ENCODE measurements at places on chromosomes 7 and 10.
A peak's percentile ranks its signal among the peaks of the same experiment; 100 is the strongest.

DNA sequence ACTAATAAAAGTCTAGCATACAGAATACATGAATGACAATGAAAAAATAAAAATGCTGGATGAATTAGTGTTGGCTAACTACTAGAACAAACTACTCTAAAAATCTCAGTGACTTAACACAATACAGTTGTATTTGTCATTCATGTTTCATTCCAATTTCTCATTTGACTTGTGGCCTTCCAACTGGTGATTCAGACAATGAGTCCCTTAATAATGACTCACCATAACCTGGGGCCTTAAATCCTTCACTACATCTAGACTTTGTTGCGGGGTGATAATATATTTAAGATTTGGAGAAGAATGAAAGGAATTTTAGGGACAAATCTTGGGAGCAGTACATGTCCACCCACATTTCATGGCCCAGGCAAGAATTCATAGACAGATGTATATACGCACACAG is 90.5 kb upstream of the POM121L12 start:
- no peak for DNase-seq

- no peak for DNase-seq
Observed at GRCh38 chr10:75740541-75740940, 309.1 kb downstream of the LRMDA start.

DNA sequence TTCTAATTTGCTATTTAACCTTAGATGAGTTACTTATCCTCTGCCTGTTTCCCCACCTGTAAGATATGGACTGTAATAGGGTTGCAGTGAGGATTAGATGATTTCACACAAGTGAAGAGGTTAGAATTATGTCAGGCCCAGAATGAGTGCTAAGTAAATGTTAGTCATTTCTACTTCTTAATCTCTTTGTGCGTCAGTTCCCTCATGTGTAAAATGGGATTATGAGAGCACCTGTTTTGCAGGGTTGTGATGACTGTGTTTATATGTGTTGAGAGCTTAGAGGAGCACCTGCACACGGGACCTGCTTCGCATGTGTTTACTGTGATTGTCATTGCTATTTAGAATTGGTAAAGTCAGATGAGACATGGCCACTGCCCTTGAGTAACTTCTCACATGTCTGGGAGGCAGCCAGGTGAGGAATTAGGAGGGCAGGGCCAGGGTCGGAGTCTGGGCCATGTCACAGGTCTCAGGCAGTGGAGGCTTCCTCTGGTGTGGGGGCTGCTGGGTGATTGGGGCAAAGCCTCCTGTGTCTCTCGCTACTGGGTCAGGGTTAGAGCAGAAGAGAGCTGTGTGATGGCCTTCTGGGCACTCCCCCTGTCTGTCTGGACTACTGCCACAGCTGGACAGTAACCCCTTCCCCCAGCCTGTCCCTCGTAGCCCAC is 106.7 kb downstream of the WDFY4 start:
- no peak for DNase-seq

- DNase-seq = no peak
Observed at GRCh38 chr10:86402283-86402941, 35.8 kb upstream of the GRID1 start.

DNA sequence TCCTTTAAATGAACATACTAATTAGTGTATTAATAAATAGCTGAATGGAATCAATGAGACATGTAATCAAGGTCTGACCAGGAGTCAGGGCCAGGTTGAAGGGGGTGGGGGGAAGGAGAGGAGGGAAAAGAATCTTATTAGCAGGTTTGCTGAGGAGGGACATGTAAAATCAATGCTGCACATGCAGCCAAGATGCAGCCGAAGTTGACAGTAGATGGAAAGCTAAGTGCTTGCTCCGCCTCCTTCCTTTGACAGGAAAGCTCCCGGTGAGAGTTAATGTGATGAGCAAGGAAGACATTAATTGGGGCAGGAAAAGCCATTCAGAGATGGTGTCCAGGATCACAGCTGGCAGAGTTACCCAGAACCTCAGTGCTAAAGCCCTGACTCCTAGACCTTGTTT is 24.4 kb downstream of the PLXNA4 start:
- no peak for DNase-seq

- DNase-seq = no peak
Observed at GRCh38 chr7:29970158-29970557, 19.4 kb downstream of the SCRN1 start.

- DNase-seq = no peak
Observed at GRCh38 chr7:80783678-80784327, 135.0 kb downstream of the SEMA3C start.

DNA sequence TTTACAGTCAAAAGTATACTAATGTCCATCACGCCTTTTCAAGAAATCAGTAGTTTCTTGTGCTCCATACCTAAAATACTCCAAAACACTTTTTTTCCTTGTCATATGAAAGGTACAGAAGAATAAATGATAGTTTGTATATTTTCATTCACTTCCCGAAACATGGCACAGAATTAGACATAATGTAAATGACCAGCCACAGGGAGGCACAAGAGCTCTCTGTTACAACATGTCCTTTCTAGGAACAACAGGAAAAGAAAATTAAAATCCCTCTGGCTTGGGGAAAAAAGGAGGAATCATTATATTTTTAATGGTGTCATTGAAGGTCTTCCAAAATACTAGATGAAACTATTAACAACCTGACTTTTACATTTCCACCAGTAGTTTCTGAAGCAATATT is 331.2 kb downstream of the ACTR3B start:
- DNase-seq = peak; percentile 33

GRCh38 chr7:38424750-38425463 is 151.5 kb upstream of the TARP start:
- DNase-seq = peak; percentile 14

DNA sequence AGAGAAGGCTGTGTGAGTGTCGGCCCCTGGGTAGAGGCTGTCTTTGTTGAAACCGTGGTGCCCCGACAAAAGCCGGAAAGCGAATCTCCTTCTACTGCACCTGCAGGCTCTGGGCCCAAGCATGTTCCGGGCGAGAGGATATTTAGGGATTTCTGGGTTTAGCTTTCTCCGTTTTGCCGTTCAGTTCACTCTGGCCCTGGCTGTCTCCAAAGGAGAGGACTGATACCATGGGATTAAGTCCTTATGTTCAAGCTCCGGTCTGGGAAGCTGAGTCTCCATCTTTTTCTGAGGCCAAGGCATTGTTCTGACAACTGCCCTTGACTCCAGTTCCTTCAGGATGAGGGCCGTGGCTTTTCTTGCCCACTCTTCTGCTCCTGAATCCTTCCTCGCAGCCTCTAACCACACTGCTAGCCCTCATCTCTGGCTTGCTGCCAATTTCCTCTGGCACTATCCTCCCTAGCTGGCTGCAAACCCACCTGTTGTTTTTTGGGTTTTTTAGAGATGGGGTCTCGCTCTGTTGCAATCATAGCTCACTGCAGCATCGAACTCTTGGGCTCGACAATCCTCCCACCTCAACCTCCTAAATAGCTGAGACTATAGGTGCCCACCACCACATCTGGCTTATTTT is 206.8 kb downstream of the SKIDA1 start:
- DNase-seq = no peak

DNA sequence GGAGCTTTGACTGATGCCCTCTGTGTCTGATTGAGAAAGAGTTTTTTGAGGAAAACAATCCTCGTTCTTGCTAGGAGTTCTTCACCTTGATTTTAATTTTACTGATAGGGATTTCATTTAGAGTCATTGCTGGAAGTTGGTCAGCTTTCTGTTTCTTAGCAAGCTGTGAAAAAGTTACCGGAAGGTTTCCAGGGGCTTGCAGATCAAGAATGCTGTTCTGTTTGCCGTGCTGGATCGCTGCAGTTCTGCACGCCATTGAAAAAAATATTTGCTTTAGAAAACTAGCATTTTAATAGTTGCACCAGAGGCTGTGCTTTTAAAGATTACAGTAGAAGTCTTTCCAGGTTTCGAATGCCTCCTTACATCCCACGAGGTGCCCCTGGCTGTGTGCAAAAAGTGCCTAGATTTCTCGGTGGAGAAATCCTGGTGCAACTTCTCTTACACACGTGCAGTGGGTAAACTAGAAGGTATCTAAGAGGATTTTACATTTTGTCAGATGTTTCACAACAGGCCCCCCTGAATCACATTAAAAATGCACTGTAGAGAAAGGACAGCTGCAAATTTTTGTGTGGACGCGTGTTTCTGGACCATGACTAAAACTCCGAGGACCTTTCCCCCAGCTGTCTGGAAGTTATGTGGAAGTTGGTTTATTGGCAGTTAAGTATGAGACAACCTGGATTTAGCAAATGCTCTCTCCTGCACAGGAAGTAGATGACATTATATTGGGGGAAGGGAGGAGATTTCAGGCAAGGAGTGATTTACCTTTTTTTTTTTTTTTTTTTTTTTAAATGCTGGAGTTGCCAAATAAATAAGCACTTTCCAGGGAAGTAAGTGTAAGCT is 5.8 kb downstream of the TCF7L2 start:
- DNase-seq = no peak

DNA sequence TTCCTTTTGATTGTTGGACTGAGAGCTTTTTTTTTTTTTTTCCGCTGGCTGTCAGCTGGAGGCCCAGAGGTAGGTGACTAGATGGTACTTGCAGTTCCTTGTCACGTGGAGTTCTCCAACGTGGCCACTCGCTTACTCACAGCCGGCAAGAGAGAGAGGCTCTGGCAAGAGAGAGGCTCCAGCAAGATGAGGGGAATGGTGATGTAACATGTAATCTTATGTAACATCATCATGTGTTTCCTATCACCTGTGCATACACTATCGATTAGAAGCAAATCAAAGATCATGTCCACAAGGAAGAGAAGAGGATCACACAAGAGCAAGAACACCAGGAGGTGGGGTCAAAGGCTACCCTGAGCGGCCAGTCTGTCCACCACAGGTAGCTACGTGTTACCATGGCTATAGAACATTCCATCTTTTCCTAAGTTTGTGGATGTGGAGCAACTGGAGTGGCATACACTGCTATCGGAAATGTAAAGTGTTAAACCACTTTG is 4.0 kb upstream of the BORCS7 start:
- DNase-seq = no peak

DNA sequence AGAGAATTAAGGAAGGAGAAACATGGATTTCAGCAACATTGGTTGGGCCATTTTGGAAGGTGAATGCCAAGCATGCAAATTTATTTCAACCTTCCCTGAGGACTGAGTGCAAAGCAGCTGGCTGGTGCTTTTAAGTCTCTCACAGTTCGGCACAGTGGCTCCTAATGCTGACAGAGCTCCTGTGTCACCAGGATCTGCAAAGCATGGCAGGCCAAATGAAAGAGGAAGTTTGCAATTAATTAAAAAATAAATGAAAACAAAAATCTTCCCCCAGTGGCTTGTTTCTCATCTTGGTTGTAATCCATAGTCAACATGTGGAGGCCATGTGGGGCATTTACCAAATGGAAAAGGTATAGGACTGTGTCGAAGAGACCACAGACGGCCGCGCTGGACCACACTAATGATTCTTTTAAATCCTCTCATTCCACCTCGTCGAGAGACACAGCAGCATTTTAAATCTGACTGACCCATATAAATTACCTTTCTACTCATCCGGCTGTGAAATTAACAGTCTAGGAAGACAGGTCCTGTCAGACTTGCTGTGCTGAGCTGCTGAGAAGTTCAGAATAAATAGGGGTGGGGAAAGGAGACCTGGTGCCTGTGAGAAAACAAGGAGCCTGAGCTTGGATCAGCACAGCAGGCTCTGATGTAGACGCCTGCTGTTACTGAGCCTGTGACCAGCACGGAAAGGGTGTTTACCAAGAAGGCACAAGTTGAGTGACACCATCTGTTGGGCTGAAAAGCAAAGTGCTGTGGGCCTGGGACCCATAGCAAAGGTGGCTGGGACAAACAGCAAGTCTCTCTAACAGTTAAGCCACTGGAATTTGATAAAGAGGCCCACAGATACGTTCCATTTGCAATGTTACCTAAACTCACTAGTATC is 136.0 kb upstream of the COL1A2 start:
- no peak for DNase-seq

DNA sequence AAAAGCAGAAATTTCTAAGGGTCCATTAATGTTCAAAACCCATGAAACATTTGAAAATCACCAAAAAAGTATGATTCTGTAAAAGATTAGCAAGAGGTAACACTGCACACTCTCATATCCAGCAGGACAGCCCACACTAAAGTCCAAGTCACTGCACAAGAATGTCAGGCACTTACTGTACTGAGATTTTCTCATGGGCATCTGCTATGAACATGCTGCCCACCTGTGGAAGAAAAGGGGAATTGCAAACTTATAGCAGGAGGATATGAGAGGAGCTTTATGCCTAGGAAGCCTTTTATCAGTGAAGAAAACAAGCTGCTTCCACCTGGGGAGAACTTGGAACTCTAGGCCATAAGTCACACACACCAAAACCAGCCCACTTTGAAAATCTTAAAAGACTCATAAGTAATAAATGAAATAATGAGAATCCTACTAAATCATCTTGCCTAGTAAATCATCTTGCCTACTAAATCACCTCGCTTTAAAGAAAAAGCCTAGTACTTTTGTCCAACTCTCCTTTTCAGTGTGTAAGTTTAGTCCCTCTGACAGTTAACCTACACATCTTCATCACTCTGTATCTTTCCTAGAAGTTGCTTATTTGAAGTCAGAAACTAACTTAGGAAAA is 46.1 kb downstream of the ARMH3 start:
- DNase-seq = peak; percentile 86

- DNase-seq = no peak
Observed at GRCh38 chr10:51766423-51767102, 67.2 kb upstream of the CSTF2T start.

GRCh38 chr7:4017081-4017480 is 665.0 kb upstream of the FOXK1 start:
- DNase-seq = no peak

DNA sequence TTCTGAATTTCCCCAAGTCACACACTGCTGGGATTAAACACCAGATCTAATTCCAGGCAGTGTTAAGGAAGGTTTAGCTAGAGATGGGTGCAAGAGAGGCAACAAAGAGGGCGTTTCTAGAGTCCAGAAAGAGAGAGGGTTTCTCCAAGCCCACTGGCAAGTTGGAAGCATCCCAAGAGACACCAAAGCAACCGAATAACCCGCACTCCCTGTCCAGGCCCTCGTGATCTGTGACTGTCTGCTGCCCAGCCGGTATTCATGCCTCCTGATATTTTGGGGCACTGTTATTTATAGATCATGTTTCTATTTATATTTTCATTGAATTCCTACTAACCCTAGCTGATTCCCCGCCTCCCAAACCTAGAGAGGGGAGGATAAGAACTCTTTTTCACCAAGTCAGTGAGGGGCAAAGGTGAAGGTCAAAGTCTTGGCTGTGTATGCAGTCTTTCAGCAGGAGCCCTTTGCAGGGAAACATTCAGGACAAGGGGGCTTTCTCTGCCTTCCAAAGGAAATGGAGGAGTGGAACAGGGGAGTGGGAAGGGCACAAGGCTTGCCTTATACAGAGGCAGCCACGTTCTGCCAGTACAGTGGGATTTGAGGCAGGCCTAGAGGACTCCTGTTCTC is 103.6 kb downstream of the SH3PXD2A start:
- DNase-seq = no peak

GRCh38 chr10:122237331-122237990 is 33.6 kb upstream of the BTBD16 start:
- no peak for DNase-seq

- DNase-seq = peak; percentile 14
Observed at GRCh38 chr7:86908948-86909347, 150.5 kb downstream of the ELAPOR2 start.

- no peak for DNase-seq
Observed at GRCh38 chr7:1678081-1678543, 8.0 kb downstream of the ELFN1 start.

Measured in SK-MEL-5 (cell line).